ENCODE measurements at places on chromosomes 2 and 18.

GRCh38 chr18:44093253-44093652 is 587.4 kb upstream of the SETBP1 start:
- no peak for DNase-seq

DNA sequence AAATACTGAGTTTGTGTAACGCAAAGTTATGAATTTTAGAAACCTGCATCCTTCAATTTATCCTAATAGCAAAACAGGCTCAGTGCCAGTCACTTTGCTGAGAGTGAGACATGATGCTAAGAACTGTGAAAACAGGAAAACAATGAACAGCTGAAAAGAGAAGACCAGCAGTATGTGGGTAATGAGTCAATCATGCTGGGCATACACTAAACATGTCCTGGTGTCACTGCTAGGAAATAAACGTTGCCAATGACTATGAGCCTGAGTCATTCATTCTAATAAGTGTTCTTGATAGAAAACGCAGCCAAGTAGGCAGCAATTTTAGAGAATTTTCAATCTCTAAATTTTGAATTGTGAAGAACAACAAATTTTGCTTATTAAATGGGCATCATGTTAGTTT is 237.3 kb downstream of the GALR1 start:
- DNase-seq: no peak

- peak; percentile 45 for DNase-seq
Measured at GRCh38 chr2:156589381-156590079, 153.4 kb downstream of the GPD2 start.

DNA sequence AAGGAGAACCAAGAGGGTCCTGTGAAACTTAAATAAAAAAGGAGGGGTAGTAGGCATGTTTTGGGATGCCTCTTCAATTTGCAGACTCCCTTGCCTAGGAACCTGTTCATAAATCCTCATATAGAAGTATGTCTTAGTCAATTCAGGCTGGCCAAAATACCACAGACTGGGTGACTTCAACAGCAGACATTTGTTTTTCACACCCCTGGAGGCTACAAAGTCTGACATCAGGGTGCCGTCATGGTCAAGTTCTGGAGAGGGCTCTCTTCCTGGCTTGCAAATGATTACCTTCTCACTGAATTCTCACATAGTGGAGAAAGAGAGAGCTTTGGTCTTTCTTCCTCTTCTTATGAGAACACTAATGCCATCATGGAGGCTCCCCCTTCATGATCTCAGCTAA is 4.1 kb upstream of the TCF4 start:
- DNase-seq: no peak

DNA sequence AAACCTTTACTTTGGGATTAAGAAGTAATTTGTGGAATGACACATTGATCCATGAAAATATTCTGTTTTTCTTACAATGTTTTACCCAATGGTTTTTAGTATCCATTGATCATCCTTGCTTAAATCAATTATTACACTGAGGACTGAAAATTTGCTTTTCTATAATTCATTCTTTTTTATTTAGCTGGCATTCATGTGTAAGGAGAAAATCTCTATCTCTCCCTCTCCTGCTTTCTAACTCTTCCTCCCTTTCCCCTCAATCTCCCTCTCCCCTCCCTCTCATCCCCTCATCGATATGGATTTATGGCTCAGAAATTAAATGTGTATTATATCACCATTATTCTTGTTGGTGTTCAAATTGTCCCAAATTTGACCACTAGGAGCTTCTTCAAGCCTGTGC is 29.7 kb downstream of the GALNT5 start:
- no peak for DNase-seq

- DNase-seq: no peak
Measured at GRCh38 chr18:67386032-67386431, 130.5 kb downstream of the DSEL start.

Measured in fibroblast of the conjunctiva (primary cell).